Stimulated activated CD8-positive, alpha-beta memory T cell treated with anti-CD3 and anti-CD28 coated beads, Interleukin-15, amount 100 ng/mL, for 4 hours (primary cell): ENCODE measurements at places on chromosomes 7 and 10.

DNA sequence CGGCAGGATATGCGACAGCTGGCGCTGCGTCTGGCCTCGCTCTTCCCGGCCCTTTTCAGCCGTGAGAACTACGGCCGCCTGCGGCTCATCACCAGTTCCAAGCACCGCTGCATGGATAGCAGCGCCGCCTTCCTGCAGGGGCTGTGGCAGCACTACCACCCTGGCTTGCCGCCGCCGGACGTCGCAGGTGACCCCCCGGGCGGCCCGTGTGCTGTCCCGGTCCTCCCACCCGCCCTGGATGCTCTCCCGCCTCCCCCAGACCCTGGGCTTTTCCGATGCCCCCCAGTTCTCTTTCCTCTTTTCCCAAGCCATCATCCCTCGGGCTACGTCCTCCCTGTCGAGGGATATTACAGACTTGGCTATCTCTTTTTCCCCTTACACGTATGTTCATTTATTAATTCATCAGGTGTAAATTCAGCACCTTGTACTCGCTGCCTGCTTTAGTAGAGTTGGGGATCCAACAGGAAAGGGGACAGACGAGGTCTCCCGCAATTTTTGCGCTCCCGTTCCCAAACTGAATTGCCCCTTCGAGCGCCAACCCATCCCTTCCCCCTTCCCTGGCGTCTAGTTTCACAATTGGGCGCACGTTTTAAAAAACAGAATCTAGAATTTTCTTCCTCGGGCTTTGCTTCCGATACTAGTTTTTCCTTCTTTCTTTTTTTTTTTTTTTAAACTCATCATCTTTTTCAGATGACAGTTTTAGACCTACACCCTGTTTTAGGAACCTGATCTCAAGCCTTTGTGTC, 846 bp downstream of the MINPP1 start:
- peak; percentile 10 for DNase-seq

GRCh38 chr7:154503962-154504550, 451.9 kb downstream of the DPP6 start:
- no peak for DNase-seq

- no peak for DNase-seq
Measured at GRCh38 chr7:87083865-87084519, 24.5 kb upstream of the ELAPOR2 start.

GRCh38 chr10:77187376-77187999, 450.1 kb downstream of the KCNMA1 start:
- DNase-seq: no peak

GRCh38 chr7:130263130-130263529, 3.5 kb upstream of the CPA2 start:
- no peak for DNase-seq

DNA sequence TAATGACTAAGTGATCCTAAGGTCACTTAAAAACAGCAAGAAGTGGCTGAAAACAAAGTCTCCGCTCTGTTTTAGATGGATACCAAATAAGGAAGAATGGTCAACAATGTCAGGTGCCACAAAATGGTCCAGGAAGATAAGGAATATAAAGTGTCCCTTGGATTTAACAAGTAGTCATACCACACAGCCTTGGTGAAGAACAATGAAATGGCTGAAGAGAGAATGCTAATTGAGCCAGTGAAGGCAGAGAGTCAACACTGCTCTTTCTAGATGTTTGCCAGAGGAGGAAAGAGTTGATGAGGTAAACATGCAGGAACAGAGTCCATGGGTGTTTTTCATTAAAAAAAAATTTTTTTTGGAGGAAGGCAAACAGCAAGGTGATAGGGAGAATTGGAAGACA, 2.1 kb upstream of the CASD1 start:
- no peak for DNase-seq

- peak; percentile 55 for DNase-seq
Measured at GRCh38 chr7:100483090-100483721, 521 bp upstream of the NYAP1 start.

DNA sequence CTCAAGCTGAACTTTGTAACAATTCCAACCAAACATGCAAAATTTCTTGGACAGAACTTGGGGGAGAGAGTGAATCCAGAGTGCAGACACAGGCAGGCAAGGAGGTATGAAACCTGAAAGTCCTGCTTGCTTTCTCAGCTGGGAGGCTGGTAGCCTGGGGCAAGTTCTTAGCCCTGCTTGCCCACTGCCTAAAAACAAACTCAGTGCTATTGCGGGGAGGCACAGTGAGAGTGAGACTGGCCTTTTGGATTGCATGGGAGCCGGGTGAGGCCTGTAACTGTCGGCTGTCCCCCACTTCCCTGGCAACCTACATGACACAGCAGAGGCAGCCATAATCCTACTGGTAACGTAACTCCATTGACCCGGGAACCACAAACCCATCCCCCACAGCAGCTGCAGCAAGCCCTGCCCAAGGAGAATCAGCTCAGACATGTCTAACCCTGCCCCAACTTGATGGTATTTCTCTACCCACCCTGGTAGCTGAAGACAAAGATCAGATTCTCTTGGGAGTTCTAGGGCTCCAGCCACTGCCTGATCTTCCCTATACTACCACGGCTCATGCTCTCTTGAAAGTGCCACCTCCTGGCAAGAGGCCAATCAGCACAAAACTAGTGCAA, 663.6 kb downstream of the GRM8 start:
- no peak for DNase-seq

DNA sequence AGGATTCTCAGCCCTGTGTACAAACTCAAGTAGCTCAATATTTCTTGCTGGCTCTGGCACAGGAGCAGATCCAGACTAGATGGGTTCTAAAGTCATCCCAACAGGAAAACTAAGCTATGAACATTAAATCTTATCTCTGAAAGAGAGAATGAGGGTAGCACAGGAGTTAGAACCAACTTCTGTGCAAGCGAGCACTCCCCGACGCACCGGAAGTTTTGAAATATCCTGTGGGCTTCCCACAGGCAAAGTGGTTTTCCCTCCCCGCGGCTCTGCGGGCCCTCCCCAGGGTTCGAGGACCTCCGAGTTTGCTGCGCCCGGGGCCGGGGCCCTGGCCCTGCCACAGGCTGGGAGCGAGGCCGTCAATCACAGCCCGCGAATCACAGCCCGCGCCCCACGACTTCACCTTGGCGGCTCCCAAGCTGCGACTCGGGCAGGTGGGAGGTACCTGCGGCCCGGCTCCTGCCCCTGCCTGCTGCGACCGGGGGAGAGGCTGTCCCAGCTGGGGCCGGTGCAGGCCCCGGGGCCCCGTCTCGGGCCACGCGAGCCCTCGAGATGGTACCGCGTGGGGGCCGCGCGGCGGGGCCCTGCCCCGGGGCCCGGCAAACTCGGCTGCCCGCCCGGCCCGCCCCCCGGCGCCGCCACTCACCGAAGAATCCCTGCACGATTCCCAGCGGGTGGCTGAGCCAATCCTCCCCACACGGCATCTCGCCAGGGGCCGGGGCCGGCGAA, 598 bp downstream of the MCMBP start:
- peak; percentile 15 for DNase-seq
